ENCODE measurements at places on chromosomes 16 and 17.

DNA sequence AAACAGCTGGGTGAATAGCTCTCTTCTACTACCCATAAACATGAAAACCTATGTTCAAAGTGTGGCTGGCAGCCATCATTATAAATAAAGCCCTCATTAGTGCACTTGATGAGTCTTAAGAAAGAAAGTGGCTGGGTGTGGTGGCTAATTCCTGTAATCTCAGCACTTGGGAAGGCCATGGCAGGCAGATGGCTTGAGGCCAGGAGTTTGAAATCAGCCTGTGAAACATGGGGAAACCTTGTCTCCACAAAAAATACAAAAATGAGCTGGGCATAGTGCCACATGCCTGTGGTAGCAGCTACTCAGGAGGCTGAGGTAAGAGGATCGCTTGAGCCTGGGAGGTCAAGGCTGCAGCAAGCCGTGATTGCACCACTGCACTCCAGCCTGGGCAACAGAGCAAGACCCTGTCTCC, 28.3 kb upstream of the APPBP2 start:
- no peak for DNase-seq

DNA sequence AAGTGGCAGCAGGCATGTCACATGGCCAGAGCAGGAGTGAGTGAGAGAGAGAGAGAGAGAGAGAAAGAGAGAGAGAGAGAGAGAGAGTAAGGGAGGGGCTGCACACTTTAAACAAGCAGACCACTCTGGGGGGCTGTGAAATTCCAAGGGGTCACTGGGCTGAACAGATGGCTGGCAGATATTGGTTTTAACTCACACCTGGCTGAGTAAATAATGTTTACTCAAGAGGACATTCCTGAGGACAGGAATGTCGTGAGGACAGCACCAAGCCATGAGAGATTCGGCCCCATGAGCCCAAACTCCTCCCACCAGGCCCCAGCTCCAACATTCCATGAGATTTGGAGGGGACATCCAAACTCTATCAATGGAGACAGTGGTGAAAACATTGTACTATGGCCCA, 269.7 kb downstream of the CBLN1 start:
- DNase-seq = no peak

DNA sequence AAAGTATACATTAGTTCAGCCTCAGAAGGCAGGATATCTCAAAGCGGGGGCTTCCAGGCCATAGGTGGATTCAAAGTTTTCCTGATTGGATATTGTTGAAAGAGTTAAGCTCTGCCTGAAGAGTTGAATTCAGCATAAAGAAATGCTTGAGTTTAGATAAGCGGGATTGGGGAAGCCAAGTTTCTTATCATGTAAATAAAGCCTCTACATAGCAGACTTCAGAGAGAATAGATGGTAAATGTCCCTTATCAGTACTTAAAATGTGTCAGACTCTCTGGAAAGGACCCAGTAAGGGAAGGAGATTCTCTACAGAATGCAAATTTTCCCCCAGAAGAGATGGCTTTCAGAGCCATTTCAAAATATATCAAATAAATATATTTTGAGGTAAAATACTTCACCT, 423.5 kb downstream of the SHISA9 start:
- no peak for DNase-seq

DNA sequence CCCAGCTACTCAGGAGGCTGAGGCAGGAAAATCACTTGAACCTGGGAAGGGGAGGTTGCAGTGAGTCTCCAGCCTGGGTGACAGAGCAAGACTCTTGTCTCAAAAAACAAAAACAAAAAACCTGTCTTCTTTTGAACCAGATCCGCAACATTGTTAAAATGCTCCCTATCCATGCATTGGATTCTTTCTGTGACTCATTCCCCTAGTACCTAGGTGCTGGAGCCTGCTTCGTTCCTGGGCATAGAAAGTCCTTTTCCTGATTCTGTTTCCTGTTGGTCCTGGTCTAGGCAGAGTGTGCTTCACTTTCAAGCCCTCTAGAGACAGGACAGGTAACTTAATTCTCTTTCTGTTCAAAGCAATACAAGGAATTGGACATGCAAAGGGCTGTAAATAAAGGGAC, 5.2 kb downstream of the EPN2 start:
- DNase-seq = no peak

GRCh38 chr16:55651841-55652824, 3.7 kb upstream of the SLC6A2 start:
- DNase-seq = no peak

GRCh38 chr16:56409195-56409594, 16.1 kb downstream of the AMFR start:
- DNase-seq = no peak

DNA sequence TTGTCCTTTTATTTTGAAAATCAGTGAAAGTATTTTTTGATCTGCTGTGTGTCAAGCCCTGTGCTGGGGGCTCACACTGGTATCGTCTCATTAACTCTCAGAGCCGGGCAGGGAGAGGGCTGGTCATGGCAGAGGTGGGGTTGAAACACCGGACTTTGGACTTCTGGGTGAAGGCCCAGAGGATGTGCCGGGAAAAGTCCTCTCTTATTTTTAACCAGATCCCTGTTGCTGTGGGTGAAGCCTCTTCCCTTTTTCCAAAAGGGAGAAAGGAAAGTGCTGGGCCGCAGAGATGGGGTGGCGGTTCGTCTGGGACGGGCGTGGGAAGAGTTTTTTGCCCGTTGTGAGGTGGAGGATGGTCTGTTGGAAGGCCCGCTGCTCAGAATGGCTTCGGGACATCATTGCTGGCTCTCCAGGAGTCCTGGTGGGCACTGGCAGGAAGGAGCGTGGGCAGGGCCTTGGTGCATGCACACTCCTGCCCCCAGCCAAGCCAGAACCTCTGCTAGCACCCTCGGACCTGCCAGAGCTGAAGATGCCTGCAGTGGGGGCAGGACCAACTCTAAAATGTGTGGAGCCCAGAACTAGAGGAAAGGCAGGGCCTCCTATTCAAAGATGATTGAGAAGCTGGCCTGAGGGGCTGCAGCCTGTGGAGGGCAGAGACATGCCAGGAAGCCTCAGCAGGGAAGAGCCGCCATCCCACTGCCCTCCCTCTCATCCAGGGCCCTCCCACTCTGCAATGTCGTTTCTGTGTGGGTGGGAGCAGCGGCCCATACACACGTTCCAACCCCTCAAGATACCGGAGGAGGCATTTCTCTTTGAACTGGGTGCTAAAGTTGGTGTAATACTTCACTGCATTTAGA, 213.2 kb downstream of the CCDC182 start:
- no peak for DNase-seq

DNA sequence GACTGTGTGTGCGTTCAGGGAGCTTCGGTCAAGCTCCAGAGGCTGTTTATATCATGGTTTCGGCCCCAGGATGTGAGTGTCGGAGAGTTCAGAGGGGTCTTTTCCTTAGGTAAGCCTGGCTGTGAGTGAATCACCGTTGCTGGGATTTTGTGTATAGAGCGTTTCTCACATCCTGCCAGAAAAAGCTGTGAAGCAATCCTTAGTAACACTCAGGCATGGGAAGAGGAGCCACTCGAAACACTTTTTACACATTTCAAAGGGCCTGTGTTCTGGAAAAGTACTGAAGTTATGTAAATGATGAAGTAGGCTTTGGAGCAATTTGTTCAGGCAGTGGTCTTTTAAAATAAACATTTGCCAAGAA, 662 bp downstream of the PGS1 start:
- no peak for DNase-seq

GRCh38 chr17:66992911-66993442, 28.5 kb downstream of the CACNG4 start:
- no peak for DNase-seq

DNA sequence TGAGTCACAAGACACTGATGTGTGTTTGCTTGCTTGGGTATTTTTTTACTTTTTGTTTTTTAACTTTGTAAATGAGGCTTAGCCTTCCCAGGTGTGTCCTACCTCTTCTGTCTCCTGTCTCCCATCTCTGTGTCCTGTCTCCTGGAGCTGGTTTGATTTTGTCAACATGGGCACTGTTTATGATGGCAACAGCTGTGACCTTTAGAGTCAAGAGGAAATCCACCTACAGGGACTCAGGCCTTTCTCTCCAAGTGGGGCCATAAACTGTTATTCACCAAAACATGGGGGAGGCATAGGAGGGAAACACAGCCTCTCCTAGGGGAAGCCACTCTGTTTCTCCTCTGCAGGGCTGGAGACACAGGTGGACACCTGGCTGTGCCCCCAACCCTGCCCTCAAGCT, 13.1 kb upstream of the PLCG2 start:
- DNase-seq = no peak

DNA sequence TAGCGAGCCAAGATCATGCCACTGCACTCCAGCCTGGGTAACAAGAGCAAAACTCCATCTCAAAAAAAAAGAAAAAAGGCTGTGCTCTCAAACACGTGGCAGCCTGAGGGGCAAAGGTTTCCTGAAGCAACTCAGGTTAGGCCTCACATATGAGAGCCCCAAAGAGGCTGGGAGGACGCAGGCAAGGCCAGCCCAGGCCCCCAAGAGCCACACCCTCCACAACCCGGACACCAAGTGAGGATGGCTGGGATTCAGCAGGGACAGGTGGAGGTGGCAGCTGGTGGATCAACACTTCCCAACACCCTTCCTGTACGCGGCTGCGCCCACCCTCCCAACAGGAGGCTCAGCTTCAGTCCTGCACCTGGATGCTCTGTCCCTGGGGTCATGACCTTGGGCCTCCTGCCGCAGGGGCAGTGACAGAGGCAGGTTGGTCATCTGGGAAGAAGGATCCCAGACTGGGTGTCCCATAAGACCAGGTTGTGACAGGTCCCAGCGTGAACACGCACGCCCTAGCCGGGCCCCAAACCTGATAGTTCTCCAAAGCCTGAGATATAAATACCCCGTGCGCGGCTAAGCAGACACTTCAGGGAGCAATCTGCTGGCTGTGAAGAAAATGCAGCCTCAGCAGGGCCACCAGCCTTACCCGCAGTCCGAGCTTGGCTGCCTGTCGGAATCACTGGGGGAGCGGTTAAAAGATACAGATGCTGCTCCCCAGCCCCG, 78.1 kb downstream of the TIMM22 start:
- no peak for DNase-seq

All from activated CD4-positive, alpha-beta T cell treated with anti-CD3 and anti-CD28 coated beads, Interleukin-2, amount 50 U/mL, for 4 hours (primary cell).